ENCODE measurements at places on chromosomes 16 and 17.

GRCh38 chr16:30858829-30859423, 35.0 kb downstream of the BCL7C start:
- DNase-seq: no peak

DNA sequence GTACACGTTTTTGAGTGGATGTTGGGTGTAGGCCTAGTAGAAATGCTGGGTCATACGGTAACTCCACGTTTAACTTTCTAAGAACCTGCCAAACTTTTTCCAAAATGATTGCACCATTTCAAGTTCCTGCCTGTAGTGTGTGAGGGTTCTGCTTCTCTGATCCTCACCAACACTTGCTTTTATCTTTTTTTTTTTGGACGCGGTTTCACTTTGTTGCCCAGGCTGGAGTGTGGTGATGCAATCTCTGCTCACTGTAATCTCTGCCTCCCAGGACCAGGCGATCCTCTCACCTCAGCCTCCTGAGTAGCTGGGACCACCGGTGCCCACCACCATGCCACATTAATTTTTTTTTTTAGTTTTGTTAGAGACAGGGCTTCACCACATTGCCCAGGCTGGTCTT, 23.5 kb downstream of the ZNF750 start:
- no peak for DNase-seq

- DNase-seq: no peak
Observed at GRCh38 chr17:5700745-5701144, 116.4 kb upstream of the NLRP1 start.

GRCh38 chr16:23074423-23074822, 74.8 kb downstream of the USP31 start:
- DNase-seq: no peak

- no peak for DNase-seq
Observed at GRCh38 chr17:62986549-62986948, 20.5 kb downstream of the TANC2 start.

DNA sequence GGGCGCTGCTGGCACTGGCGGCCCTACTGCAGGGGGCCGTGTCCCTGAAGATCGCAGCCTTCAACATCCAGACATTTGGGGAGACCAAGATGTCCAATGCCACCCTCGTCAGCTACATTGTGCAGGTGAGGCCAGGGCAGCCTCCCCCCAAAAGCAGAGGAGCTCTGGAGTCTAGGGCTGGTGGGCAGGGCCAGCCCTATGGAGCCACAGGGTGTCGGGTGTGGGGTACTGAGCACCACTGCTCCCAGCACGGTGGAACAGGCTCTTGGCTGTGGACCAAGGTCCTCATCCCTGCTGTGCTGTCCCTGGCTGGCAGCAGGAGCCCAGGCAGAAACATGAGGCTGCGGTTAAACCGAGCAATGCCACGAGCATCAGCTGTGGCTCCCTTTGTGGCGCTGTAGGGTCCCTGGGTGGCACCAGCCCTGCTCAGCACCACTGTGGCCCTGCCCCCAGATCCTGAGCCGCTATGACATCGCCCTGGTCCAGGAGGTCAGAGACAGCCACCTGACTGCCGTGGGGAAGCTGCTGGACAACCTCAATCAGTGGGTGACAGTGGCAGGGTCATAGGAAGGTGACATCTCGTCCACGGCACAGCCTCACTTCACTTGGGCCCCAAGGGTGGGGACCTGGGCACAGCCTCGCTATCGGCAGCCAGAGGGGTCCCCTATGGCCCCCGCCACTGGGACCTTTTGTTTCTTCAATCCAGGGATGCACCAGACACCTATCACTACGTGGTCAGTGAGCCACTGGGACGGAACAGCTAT, 1.1 kb downstream of the DNASE1 start:
- no peak for DNase-seq

DNA sequence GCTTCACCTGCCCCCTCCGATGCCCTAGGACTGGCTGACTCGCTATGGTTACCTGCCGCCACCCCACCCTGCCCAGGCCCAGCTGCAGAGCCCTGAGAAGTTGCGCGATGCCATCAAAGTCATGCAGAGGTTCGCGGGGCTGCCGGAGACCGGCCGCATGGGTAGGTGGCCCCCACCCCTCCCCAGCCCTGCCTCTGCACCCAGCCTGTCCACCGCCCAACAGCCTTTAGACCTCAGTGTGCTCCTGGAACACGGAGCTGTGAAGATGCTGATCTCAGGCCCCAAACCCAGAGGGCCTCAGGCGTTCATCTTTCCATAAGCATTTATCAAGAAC, 993 bp downstream of the MMP25 start:
- no peak for DNase-seq
